CD4-positive, alpha-beta T cell treated with Interleukin-10 for 1 hour (primary cell): ENCODE measurements at places on chromosomes 6 and 20.

DNA sequence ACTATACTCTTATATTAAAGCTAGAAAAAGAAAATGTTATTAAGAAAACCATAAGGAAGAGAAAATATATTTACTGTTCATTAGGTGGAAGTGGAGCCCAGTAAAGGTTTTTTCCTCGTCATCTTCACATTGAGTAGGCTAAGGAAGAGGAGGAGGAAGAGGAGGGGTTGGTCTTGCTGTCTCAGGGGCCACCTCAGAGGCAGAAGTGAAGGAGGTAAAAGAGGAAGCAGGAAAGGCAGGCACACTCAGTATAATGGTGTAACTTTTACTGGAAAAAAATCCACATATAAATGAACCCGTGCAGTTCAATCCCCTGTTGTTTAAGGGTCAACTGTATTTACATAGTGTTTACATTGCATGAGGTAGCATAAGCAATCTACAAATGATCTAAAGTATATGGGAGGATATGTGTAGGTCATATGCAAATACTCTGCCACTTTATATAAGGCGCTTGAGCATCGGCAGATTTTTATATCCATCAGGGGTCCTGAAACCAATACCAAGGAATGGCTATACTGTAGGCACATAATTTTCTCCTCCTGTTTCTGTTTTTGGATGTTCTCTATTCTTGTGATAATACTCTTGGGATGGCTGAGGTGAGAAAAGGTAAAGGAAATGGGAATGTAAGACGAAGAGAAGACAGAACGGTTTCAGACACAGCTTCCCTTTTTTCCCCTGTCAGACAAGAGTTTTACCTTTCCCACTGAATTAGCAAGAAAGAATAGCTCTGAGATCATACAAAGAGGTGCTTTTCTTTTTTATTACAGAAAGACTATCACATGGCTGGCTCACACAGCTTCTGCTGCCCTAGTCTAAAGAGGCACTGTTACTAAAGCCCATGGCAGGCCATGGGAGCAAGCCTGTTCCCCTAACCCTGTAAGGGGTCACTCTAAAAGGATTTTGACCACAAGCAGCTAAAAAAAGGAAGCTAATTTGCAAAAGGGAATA lies 59.9 kb downstream of the NUDT3 start:
- DNase-seq: no peak

GRCh38 chr6:35317483-35318195 lies 20.0 kb downstream of the DEF6 start:
- no peak for DNase-seq

DNA sequence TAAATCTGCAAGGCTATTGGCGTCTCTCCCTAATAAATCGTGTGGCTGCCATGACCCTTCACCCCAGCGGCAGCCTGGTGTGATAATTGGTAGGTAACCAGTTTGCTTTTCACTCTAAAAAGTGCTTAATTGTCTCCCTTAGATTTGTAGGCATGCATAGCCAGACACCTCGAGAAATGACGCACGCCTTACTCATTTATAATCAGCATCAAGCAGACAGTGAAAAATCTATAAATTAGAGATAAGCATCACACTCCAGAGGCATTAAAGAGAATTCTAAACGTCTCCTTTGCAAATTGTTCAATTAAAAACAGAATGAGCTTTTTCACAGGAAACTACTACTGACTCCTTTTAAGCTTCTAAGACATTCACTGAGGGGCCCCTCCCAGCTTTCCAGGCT lies 110.2 kb upstream of the RPS6KA2 start:
- DNase-seq: no peak

GRCh38 chr6:20366082-20366830 lies 35.4 kb upstream of the E2F3 start:
- DNase-seq: peak; percentile 56

DNA sequence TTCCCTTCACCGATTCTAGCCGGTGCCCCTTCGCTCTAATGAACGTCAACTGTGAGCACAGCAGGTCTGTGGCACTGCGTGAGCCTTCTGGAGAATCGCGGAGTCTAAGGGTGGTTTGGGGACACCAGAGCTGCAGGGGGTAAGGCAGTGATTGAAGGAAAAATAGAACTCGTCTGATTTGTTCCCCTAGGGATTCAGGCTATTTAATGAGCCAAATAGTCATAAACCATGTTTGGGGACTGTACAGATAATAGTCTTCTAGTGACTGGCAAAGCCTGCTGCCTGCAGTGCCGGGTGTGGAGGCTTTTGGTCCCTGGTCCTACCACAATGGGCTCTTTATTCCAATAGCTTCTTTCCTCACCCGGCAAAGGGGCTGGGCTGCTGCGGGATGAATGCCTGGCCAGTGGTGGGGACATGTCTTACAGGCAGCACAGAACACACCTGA lies 11.1 kb upstream of the NTSR1 start:
- no peak for DNase-seq

DNA sequence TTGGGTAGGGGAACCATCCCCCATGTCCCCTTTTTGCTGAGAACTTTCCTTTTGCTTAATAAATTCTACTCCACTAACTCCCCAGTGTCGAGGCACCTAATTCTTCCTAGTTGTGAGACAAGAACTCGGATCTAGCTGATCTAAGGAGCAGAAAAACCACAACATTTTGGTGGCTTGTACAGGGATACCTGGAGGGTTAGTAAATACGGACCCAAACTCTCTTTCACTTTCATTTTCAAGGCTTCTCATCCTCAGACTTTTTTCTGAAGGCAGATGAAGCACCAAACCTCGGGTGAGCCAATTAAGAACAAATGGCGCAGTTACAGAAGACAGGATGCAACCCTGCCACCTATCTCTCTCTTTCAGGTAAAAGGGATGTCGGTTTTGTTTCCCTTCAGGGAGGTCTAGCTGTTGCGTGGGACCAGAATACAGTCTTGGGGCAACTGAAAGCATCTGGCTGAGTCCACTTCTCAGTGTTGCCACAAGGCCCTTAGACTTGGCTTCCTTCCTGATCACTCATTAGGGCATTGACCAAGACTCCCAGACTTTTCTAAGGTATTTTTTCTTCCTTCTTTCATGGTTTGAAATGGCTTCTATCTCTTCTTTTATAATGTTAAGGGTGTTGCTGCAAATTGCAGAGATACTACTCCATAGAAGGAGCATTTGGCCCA lies 11.1 kb upstream of the HTR1B start:
- no peak for DNase-seq

DNA sequence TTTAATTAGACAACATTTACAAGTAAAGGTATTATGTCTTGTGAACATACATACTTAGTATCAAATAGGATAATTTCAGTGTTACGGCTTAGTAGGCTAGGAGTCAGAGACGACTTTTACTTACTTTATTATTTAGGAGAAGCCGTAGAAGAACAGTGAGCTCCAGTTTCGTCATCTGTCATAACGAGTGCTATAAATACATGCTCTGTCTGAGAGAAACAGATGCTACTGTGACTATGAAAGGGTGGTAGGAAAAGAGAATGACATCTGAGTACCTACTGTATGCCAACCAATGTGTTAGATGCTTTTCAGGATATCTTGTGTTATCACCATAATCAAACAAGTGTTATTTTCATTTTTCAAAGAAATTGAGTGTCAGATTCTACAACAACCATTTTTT lies 119.0 kb downstream of the EYA4 start:
- DNase-seq: no peak

DNA sequence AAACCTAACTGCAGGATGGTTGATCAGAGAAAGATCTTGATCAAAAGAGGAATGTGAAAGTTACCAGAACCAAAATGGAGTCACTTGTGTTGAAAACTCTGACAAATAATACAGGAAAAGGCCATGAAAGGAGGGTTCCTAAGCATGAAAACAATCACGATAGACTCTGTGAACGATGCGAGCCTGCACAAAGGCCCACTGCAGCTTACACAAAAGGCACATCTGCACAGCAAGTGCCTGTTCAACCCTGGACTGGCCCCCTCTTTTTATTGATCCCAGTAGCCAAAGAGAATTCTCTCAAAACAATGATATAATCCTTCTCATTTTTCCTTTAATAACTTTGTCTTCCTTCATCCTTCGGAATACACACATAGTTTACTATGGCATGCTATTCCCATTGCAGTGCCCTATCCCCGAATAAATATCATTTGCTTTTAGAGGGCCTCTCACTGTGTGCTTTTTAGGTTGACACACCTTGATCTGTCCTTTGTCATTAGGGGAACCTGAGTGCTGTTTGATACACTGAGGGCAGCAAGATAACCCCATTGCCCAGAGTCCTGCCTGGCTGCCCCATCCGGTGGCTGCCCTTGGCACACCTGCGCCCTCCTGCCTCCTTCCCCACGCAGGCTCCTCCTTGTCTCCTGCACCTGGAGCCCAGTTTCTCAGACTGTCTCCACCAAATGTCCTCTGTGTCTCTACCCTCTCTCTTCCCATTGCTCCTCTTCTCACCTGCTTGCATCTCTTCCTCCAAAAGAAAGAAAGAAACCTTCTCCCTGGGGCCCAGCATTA lies 98.3 kb upstream of the FRMD1 start:
- DNase-seq: no peak

DNA sequence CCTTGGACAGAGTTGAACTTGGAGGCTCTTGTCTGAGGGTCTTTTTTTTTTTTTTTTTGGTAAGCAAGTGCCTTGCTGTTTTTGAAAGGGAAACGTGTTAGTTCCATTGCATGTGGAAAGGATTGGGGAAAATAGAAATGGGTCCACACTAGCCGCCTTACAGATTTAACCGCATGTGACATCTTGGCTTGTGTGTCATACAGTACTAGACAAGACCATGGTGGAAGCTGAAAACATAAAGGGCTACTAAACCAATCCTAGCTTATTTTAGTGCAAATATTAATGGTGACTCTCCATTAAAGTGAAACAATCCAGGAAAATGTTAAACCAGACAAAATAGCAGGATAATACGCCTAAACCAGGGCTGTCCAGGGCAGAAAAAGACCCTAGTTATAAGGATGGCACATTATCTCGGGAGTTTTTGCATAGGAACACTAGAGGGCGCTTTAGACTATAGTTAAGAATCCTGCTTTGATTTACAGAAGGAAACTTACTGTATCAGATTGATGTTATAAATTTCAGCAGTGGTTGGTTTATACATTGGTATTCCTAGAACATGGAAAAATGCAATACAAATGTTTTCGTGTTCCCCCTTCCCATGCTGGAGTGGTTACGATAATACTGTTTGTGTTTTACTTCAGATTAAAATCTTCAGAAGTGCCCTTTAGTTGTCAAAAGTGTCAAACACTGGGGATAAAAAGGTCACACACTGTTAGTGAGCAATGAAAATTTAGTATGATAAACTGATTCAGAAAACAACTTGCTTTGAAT lies 59.8 kb upstream of the DEK start:
- DNase-seq: peak; percentile 57
